ENCODE measurements at places on chromosomes 5 and 9. TPM values are rescaled to one million over a fixed set of nuclear protein-coding genes. Genes with fewer than 3 reads are reported as not detected.

Gene PCDHA11
- total RNA-seq = 0.26 TPM

Gene PPP3R2
- not detected for total RNA-seq

DNA sequence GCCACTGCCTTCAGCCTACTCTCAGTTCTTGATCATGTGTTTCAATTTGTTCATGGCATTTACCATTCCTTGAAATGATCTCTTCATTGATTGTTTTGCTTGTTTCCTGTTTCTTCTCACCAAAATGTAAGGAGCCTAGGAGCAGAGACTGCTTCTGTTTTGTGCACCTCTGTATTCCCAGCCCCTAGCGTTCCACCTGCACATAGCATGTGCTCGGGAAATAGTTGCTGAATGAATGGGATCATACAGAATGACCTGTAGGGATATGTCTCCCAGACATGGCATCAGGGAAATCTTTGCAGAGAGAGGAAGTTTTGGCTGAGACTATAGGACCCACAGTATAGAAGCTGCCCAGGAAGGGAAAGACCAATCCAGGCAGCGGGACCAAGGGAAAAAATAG is 6.2 kb upstream of the CERCAM start:
- H3K27me3 ChIP-seq = peaks cover 11% of the 10 kb centered on the region
- peaks cover 8% of the 10 kb centered on the region for H3K4me1 ChIP-seq
- H3K27ac ChIP-seq = no peak overlapping the region
- no peak for DNase-seq

GRCh38 chr5:122195802-122196394 is 66.6 kb downstream of the ZNF474 start:
- H3K27ac ChIP-seq = no peak overlapping the region
- H3K36me3 ChIP-seq = no peaks in the 10 kb centered on the region
- no peak for DNase-seq
- no peaks in the 10 kb centered on the region for H3K4me1 ChIP-seq
- H3K4me3 ChIP-seq = no peak overlapping the region

DNA sequence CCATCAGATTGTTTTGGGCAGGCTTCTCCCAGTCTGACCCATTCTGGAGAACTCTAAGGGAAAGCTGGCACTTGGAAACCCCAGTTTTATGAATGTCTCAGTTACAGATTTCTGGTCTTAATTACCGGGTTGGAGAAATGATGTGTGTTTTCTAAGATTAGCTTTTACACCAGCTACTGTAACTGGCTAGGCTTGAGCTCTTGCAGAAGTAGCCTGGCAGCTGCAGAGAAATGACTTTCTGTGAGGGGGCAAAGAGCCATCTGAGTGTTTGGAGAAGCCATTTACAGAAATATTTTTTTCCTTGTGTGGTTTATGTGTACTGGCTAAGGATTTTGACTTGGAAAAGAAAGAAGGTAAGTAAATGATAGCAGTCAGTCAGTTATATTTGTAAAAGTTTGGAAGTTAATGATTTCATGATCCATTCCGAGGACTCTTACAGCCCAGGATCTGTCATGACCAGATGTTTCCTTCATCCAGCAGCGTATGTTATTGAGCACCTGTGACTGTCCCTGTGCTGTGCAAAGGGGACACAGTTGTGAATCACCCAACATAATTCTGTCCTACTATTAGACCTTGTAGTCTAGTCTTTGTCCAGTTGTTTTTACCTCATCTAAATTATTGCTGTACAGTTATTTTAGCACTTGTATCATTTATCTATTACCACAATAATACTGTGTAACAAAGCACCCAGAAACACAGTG is 53.7 kb upstream of the GDNF start:
- no peaks in the 10 kb centered on the region for H3K36me3 ChIP-seq
- H3K4me3 ChIP-seq = no peak overlapping the region
- no peak for DNase-seq
- H3K27me3 ChIP-seq = peaks cover 20% of the 10 kb centered on the region
- peaks cover 8% of the 10 kb centered on the region for H3K4me1 ChIP-seq

Gene SMIM33
- not detected for total RNA-seq

DNA sequence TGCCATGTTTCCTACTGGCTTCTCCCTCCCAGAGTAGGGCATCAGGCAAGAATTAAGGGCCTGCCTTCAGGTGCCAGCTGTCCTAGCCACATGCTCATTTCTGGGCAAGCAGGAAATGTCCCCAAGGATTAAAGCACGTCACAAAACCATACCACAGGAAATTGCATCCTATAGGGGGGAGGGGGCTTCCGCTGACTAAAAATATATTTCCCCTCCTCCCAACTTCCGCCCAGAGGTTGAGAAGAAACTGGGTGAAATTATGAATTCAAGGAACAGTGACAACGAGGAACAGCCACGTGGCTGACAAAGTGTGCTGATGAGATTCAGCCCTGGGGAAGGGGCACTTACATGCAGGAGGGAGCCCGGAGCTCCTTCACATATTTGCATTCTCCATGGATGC is 4.1 kb downstream of the HBEGF start:
- no peaks in the 10 kb centered on the region for H3K36me3 ChIP-seq
- no peak overlapping the region for H3K27ac ChIP-seq
- no peak for DNase-seq
- H3K4me1 ChIP-seq = peaks cover 69% of the 10 kb centered on the region
- no peaks in the 10 kb centered on the region for H3K27me3 ChIP-seq

DNA sequence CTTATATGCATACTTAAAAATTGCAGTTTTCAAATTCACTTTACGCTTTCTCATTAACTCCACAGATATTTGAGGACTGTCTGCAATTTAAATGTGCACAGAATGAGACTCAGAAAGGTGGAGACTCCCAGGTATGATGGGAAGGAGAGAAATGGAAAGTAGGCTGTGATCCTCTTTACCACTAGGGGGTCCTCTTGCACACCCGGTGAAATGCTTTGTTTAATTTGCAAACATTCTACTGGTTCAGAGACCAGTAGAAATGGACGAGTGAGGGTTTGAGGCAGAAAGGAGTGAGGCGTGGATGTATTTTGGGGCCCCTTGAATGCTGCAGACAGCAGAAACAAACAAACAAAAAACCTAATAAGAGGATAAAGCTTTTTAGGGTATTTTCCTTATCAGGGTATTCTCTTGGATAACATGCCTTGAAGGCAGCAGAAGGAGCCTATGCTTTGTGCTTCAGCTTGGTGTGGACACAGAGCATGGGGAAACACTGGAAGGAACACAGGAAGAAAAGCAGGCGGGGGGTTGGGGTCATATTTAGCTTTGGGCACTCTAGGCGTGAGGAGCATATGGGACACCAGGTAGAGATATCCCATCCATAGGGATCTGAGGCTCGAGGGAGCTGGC is 410.1 kb downstream of the DMRT2 start:
- DNase-seq = no peak
- H3K27ac ChIP-seq = no peak overlapping the region
- H3K27me3 ChIP-seq = no peaks in the 10 kb centered on the region
- no peaks in the 10 kb centered on the region for H3K4me1 ChIP-seq

GRCh38 chr9:129250786-129251185 is 72.7 kb upstream of the IER5L start:
- H3K4me1 ChIP-seq = peaks cover 3% of the 10 kb centered on the region
- H3K27me3 ChIP-seq = no peaks in the 10 kb centered on the region
- DNase-seq = no peak
- no peak overlapping the region for H3K27ac ChIP-seq

Gene STKLD1
- total RNA-seq = 1.8 TPM
